ENCODE measurements at places on chromosomes 13 and 19.

DNA sequence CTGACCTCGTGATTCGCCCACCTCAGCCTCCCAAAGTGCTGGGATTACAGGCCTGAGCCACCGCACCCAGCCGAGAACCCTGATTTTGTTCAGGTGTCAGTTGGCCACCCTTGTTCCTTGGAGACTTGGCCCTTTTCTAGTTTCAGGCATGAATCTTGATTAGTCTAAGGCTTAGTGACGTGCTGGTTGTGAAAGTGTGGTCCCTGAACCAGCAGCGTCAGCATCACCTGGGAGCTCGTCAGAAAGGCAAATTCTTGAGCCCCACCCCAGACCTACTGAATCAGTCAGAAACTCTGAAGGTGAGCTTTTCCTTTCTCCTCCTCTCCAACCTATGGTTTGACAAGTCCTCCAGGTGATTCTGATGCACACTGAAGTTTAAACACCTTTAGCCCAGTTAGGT lies 35.2 kb downstream of the CACNG6 start:
- no peak for DNase-seq

- no peak for DNase-seq
Observed at GRCh38 chr13:34011552-34012085, 193.7 kb downstream of the RFC3 start.

GRCh38 chr19:49142866-49143335 lies 12.3 kb downstream of the HRC start:
- no peak for DNase-seq

DNA sequence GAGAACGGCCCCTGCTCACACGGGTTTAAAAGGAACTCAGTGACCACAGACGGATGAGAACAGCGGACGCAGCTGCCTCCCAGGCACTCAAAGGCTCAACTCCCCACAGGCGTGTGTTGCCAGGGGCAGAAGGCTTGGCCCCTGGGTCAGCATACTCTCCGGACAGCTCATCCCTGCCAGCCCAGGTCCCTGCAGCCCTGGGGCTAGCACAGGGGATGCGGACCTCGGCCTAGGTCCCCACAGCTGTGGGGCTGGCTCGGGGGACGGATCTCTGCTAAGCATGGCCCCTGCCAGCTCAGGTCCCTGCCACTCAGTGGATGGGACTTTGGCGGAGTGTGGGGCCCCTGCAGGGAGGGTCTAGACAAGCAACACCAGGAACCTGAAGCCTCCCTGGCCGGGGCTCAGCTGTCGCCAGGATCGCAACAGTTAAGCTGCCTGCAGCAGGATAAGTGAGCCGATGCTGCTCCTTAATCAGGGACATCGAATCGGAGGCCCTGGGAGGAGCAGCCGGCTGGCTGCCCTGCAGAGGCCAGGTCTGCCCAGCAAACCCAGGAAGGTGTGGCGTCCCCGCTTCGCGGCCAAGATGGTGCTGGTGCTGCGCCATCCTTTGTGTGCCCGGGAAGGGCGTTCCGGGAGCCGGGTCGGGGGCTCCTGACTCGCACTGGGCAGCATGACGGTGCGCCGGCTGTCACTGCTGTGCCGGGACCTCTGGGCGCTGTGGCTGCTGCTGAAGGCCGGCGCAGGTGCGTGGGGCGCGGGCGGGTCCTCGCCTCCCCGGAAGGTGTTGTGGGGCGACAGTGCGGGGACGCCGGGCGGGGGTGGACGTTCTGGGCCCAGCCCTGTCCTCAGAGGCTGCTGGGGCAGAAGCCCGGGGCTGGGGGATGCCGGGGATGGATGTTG lies 32.5 kb downstream of the MCF2L start:
- no peak for DNase-seq

- no peak for DNase-seq
Observed at GRCh38 chr19:4801085-4801619, 9.6 kb downstream of the FEM1A start.

GRCh38 chr13:107466326-107467099 lies 748.8 kb downstream of the LIG4 start:
- no peak for DNase-seq

- DNase-seq = no peak
Observed at GRCh38 chr13:30108216-30108912, 199.0 kb downstream of the KATNAL1 start.

DNA sequence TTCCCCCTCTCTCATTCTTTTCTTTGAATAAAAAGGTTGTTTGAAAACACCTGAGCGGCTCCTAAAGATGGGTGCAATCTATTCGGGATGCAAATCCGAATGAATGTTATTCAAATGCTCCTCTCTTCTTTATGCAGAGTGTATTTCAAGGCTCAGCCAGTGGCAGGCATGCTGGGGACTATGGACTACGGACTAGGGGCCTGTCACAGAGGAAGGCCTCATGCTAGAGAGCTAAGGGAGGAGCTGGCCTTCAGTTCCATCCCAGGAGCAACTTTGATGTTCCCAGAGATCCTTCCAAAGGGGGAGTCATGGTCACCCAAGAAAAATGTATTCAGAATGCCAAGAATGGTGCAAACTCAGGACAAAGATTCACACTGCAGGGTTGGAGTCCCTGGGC lies 9.3 kb downstream of the ALOX5AP start:
- DNase-seq = no peak

DNA sequence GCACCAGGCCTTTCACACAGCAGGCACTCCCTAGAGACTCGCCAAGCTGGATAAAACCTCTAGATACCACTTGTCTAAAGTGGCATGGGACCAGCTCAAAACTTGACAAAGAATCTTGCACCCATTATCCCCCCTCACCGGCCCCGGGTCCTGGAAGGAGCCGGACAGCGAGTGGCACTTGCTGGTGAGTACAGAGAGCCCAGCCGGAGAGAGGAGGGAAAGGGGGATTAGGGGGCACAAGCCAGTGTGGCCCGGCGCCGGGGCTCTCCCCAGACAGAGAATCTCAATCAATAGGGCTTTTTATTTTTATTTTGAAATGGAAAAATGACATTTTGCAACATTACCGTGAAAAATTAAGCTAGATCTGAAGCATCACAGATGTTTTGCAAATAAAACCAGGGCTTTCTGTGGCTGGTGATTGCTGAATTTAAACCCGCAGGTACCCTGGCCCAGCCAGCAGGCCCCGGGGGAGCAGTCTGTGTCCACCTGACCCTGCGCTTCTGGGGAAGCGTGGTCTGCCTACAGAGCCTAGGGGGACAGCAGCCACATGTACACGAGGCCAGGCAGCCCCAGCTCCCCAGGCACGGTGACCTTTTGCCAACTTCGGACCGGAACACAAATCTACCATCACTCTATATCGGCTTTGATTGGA lies 10.0 kb upstream of the VSTM2B start:
- no peak for DNase-seq

DNA sequence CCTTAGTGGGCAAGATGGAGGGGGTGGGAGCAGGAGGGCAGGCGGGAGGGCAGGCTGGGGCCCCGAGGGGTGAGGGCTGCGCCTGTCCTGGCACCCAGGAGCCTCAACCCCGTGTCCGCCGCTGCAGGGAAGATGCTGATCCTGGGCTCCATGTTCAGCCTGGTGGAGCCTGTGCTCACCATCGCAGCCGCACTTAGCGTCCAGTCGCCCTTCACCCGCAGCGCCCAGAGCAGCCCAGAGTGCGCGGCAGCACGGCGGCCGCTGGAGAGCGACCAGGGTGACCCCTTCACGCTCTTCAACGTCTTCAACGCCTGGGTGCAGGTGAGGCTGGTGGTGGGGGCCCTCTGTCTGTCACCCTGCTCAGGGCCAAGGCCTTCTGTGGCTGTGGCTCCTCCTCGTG lies 23.5 kb downstream of the DHX34 start:
- DNase-seq = no peak
